ENCODE measurements at places on chromosomes 12 and 14. TPM values are rescaled to one million over a fixed set of nuclear protein-coding genes. Genes with fewer than 3 reads are reported as not detected.

Gene CEBPE
- total RNA-seq = 0.31 TPM

Gene SP1
- total RNA-seq = 101 TPM

Gene P2RX7
- 24.5 TPM for total RNA-seq

DNA sequence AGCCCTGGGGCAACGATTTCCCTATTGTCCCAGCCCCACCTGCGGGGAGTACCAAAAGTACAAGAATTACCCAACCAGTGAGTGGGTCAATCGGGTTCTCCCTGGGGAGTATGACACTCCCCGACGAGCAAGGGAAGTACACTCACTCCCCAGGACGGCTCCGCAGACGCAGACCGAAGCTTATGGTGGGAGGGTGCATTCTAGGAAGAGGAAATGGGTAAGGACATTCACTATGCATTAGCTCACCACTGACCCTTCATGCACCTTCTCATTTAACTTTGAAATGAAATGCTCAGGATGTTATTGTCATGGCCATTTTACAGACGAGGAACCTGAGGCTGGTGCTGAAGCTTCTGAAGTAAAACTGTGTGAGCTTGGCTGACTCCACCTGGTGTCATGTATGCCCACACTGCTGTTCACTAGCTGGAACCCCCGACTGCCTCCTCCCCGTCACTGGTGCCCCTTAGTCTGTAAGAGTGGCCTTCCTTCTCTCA lies 45.8 kb upstream of the TMED10 start:
- DNase-seq = no peak

GRCh38 chr12:52291267-52291935 lies at the start of gene KRT81:
Gene KRT81, minus strand, starts transcription at chr12:52291534. Its CDS starts 69 bp downstream, at chr12:52291465.
- no peak for DNase-seq

DNA sequence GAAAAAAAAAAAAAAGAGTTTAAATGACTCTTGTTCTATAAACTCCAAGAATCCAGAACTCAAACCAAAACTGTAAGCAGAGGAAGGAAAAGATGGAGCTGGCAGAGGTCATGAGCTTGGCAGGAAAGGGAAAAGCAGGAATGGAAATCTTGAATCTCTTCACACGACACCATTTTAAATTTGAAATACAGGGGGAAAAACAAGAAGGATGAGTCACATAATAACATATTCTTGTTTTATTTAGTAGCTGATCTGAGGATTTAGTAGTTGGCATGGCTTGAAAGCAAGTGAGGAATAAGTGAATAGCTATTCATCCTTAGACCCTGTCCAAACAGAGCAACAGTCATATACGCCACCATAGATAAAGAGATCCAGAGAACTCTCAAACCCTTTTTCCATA lies 35.0 kb downstream of the EPS8 start:
- DNase-seq = no peak
